Brain pericyte (primary cell): ENCODE measurements at places on chromosomes 5 and 9.

- DNase-seq: no peak
These were observed 78.3 kb upstream of the ZNF608 start for GRCh38 chr5:124824637-124825158.

DNA sequence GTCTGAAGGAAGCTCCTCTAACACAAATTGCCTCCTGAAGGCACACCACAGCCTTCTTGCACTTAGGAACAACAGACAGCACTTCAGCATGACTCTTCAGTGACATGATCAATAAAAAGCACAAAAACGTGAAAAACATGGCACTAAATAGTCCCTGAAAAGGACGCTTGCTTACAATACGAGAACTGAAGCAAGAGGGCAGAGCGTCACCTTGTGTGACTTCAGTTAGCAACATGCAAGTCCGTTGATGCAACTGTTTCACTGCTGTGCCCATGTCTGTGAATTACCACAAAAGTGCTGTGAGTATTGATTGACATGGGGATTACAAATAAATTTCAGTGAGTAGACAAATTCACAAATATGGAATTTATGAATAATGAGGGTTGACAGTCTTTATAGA lies 219.9 kb upstream of the GAS1 start:
- DNase-seq: no peak

- no peak for DNase-seq
These were observed 4.2 kb upstream of the RASGEF1C start for GRCh38 chr5:180213256-180213600.

DNA sequence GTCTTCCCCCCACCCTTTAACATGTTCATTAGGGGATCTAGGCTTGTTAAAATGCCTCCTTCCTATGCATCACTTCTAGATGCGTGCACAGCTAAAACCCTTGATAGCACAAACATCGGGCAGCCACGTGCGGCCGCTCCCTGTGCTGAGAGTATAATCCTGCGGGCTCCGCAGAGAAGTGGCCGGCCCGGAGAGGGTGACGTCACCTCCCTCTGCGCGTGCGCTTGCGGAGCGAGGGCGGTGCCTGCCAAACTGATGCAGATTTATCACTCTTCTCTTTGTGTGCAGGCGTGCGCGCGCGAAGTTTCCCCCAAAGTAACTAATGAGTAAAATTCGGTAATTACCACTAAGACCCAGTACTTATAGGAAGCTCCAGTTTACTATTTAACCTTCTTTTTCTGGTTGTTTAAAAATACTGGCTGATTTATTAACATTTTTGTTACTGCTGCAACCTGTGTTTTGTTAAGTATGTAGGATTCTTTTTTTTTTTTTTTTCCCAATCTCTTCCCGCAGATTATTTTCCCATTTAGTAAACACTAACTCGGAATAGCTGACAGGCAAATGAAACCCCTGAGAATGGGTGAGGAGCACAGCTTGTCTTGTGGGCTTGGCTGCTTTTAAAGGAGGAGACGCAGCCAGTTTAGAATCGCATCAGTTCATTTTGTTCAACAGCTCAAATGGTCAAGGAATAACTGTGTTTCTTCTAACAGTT lies 121.6 kb downstream of the TRIO start:
- DNase-seq: peak; percentile 71

DNA sequence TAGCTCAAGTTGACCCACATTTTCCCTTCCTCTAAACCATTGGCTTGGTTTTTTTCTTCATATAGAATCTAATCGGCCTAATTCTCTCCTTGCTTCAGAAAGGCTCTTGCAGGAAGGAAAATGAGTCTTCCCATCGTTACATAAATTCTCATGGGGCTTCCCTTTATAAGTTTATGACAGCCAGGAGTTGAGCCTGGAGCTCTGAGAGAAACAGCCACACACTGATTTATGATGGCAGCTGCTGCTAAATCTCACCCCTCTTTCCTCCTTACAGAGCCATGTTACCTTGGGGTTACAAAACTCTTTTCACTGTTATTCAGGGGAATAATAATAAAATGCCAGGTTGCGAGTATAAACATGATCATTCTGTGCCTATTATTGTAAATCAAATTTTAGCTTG lies 5.2 kb upstream of the RNF14 start:
- no peak for DNase-seq

DNA sequence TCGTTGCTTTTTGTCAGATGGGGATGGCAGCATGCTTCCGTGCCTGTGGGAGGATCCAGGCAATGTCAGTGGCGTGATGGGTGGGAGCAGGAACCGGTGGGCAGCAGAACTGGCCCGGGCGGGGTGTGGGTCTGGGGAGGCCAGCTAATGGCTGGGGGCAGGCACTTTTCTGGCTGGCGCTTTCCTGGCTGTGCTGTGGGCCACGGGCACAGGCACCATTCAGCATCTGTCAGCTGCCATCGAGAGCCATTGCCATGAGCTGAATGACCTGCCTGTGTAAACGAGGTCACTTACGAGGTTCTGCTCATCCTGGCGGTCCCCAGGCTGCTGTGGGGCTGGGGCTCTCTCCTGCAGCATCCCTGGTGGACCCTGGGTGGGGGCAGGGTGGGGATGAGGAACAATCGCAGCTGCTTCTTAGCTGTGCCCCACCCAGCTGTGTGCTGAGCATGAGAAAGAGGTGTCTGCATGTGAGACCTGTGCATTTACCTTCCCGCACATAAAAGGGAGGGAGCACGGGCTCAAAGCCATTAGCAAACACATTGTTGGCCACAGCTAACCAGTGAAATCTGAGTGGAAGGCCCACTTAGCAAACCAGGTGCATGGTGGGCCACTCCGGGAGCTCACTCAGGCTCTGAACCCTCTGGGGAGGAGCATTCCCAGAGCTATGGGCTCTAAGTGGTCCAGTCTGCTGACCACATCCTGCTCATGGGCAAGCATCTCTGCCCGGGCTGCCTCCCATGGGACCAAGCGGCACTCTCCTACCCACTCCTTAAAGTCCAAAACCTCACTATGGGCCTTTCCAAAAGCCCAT lies 41.3 kb upstream of the OLFM1 start:
- DNase-seq: no peak

GRCh38 chr9:100714372-100715099 lies 136.7 kb downstream of the CAVIN4 start:
- no peak for DNase-seq

DNA sequence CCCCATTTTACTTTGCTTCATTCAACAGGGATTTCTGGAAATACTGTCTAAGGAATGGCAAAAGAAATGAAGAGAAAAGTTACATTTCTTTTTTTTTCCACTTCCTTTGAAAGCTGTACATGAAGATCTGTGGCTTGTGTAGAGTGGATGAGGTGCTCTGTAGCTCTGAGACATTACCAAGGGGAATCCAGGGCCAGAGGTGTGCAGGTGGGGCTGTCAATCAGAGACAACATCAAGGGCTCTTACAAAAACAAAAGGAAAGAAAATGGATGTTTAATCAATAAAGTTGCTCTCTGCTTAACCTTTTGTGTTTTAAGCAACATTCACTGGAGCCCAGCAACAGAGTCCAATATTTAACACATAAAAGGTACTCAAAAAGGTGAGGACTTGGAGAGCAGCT lies 391.1 kb downstream of the TMEM38B start:
- no peak for DNase-seq

- no peak for DNase-seq
These were observed 607.6 kb downstream of the PTPRD start for GRCh38 chr9:10005206-10005605.

- no peak for DNase-seq
These were observed 408.4 kb downstream of the CCDC171 start for GRCh38 chr9:15961217-15961616.

- DNase-seq: no peak
These were observed 9.3 kb upstream of the FGD3 start for GRCh38 chr9:92938025-92938424.

DNA sequence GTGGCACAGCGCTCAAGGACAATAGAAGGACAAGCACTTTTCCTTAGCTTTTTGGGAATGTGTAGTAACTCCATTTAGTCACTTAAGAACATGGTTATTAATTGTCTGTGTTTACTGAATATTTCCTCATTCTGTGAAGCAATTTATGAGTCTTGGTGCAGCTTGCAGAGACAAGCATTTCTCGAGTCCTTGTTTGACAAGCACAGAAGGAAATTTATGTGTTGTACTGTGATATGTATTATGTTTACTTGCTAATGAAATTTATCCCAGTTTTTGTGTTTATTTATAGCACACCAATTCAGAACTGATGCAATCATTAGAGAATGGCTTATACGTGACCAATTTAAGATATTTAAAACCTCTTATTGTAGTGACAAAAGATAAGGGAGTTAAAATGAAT lies 168.6 kb downstream of the PRELID2 start:
- no peak for DNase-seq

GRCh38 chr5:1706021-1706420 lies 93.6 kb downstream of the MRPL36 start:
- DNase-seq: no peak

GRCh38 chr5:126920291-126920690 lies 110.1 kb downstream of the MARCHF3 start:
- DNase-seq: no peak

GRCh38 chr9:121242219-121242958 lies 25.6 kb upstream of the GSN start:
- no peak for DNase-seq

- no peak for DNase-seq
These were observed 1937.9 kb upstream of the WWC1 start for GRCh38 chr5:166353580-166353979.

GRCh38 chr9:84990416-84990815 lies 320.9 kb downstream of the NTRK2 start:
- DNase-seq: no peak

DNA sequence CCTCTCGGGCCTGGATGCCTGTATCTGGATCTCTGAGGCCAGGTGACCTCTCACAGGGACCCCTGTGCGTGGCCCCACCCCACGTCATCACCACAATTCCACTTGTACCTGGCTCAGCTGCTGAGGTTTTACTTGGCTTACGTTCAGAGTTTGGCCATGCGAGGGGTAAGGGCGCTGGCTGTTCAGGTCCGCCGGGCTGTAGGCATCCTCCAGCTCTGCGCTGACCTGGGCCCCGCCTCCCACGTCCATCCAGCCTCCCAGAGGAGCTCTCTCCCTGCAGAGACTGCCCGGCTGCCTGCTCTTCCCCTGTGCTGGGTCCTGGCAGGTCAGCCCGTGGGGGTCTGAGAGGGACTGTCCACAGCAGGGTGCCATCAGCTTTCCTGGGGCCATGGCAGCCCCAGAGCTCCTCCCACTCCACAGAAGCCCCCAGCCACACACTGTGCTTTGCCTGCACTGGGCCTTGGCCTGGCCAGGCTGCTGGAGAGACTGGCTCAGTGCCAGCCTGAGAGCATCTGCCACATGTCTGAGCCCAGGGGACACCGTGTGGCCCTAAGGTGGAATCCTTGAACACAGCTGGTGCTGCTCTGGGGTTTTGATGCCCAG lies 43.6 kb downstream of the SLC6A3 start:
- no peak for DNase-seq

DNA sequence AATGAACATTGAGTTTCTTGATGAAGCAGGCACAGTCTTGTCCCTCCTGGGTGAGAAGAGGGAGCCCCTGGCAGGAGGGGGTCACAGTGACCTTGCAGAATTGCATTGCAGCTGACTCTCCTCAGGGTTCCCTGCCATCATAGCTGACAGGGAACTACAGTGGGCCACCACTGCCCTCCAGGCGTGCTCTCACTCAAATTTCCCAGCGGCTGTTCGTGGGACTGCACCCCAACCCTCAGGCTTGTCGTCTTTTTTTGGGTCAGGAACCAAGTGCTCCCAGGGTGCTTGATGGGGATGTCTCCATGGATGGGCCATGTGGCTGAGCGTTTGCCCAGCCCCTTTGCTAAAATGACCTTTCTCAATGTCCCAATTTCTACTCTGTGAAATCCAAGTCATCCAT lies 215.8 kb downstream of the MELK start:
- DNase-seq: no peak

GRCh38 chr9:121784731-121785411 lies 133.4 kb downstream of the DAB2IP start:
- peak; percentile 41 for DNase-seq

DNA sequence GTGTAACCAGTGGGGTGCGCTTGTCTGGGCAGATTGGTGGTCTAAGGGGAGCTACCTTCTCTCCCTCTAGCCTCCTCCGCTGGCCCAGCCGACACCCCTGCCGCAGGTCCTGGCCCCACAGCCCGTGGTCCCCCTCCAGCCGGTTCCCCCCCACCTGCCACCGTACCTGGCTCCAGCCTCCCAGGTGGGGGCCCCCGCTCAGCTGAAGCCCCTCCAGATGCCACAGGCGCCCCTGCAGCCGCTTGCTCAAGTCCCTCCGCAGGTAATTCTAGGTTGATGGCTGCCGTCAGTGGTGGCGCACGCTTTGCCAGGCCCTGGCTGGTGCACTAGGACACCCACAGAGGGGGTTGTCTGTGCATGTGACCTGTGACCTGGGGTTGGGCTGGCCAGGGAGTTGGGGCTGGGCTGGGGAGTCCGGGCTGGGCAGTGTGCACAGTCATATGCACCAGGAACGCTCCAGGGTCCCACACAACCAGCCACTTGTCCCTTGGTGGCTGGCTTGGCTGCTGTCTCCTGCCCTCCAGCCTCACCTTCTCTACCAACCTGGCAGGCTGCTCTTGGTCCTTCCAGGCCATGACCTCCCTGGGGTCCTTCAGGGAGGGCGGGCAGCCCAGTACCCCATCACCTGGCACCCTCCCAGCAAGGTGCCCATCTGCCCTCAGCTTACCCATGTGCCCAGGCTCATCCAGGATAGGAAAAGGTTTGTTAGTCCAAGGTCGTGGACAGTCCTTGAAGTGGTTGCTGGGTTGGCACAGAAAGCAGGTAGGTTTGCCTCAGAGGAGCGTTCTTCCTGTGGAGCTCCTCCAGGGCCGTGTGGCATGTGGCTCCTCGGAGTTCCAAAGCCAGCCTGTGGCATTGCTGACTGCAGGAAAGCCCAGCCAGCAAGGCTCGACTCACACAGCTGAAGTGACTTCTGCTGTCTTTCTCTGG lies 73.2 kb downstream of the WNK2 start:
- no peak for DNase-seq

GRCh38 chr5:38871790-38872551 lies 26.2 kb downstream of the OSMR start:
- peak; percentile 32 for DNase-seq

DNA sequence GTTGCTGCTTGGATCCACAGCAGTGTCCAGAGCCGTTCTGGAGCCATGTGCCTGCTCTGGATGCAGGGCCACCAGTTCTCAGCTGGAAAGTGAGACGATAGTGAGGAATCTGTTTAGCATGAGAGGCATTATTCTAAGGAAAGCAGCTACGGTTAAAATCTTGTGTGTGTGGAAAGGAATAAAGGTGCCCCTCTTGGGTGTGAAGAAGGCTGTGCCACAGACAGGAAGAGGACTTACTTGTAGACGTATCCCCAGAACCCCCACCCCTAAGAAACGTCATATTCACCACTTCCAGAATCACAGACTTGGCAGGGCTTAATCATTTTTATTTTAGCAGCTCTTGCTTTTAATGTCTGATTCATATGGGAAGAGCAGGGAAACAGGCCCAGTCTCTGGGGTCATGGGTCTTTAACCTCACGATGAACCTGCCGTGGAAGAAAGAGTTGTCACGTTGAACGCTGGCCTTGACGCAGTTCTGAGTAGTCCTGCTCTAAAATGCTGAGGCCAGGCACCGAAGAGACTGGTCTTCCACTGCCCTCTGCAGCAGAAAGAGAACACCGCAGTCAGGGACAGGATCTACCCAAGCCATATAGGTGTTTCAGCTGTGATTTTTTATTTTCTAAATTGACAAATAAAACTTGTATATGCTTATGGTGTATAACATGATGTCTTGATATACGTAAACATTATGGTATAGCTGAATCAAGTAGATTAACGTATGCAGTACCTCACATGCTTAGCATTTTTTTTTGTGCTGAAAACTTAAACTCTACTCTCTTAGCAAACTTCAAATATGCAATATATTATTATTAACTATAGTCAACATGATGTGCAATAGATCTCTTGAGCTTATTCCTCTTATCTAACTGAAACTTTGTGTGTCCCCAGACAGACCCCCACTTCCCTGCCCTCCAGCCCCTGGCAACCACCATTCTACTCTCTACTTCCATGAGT lies 38.8 kb downstream of the CARTPT start:
- peak; percentile 27 for DNase-seq
